Iris pigment epithelial cell (primary cell): ENCODE measurements at places on chromosomes 3 and 15.

- no peak for DNase-seq
Observed at GRCh38 chr3:53588122-53588521, 93.7 kb downstream of the CACNA1D start.

DNA sequence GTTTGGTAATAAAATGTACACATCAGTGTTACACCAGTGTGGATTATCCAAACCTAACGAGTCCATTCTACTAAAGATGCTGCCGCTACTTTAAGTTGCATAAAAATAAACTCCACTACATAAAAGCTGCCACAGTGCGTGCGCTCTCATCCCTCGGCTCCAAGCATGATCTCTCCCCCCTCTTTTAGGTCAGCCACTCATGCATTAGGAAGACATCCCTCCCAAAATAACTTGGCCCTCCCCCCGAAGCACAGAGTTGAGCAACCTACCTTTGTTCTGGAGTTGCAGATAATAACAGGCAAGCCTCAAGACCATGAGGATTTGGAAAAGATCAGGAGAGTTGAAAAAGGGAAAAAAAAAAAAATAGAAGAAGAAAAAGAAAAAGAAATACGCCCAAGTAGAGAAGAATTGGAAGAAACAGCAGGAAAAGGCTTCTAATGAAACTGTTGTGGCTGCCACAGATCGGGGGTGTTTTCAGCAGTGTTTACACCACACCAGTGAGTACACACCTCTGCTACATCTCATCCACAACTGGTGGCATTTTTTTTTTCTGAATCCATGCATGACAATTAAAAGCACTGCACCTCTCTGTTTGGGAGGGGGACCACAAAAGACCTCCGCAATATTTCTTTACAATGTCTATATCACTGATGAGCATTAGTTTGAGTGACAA is 339.2 kb downstream of the FOXP1 start:
- DNase-seq = peak; percentile 76

DNA sequence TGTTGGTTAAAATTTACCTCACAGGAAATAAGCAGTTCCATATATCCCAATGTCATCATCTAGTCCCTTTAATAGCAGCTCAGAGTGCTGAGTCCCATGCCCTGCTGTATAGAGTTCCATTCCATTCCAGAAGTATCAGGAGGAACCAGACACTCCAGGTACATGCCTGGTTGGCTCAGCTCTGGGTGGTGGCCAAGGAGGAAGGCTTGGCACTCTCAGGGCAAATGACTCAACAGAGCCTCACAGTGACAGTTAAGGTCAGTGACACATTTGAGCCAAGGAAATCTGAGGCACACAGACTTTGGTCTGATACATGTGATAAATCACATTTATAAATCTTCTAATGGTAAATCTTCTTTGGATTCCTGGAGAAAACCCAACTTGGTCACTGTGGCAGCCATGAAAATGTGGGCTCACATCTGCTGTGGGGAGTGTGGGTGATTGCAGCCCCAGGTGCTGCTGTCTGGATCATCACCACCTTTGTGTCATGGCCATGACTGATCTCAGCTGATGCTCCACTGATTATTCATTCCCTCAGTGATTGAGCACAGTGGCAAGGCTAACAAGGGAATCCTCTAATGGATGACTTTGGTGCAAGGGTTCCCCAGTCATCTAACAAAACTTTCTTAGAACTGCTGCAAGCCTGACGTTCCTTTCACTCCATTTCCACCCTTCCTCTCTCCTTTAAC is 9.3 kb downstream of the HHLA2 start:
- DNase-seq = no peak

- DNase-seq = no peak
Observed at GRCh38 chr3:147415874-147416273, 6.7 kb downstream of the ZIC1 start.

DNA sequence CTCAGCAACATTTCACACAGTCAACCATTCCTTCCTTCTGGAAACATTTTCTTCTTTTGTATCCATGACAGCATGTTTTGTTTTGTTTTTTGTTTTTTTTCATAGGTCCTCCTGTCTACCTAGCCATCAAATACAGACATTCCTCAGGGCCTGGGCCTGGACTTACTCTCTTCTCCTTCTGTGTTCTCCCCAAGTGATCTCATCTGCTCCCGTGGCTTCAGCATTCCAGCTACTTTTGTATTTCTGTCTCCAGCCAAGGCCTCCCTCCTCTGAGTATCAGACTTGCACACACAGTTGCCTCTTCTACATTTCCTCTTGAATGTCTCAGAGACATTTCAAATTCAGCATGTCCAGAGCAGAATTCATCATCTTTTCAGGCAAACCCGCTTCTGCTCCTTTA is 82.4 kb downstream of the HCN4 start:
- peak; percentile 16 for DNase-seq

DNA sequence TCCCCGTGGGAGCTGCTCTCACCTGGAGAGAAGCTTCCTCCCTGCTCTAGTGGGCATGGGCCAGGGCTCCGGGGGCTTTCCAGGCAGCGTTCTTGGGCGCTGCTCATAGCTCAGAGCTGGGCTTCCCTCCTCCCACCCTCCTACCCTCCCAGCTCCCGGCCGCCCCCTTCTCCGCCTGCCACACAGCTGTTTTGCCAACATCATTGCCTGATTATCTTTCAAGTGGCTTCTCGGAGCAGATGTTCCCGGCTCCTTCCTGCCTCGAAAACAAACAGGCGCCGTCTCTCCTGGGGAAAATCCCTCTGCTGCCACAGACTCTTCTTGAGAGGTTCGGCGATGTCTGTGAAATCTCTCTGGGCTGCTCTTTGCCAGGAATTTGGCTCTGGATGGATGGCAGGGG is 195.6 kb downstream of the RPLP1 start:
- DNase-seq = peak; percentile 1

DNA sequence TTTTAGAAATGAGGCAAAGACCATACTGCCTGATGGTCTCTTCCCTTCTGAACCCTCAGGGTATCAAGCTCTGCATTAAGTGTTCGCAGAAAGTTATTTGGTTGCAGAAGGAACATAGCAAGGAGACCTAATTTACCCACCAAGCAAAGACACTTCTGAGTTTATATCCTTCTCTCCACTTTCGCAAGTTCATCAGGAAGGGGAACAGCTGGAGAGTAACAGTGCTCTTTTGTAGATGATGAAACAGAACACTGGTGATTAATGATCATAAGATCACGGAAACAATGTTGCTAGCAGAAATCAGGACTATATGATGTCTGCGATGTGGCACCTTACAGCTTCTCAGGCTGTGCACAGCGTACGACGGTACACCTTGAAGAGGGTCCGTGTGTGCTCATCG is 62.1 kb downstream of the NCEH1 start:
- peak; percentile 70 for DNase-seq

GRCh38 chr3:145355206-145355605 is 805.8 kb downstream of the PLOD2 start:
- DNase-seq = no peak

DNA sequence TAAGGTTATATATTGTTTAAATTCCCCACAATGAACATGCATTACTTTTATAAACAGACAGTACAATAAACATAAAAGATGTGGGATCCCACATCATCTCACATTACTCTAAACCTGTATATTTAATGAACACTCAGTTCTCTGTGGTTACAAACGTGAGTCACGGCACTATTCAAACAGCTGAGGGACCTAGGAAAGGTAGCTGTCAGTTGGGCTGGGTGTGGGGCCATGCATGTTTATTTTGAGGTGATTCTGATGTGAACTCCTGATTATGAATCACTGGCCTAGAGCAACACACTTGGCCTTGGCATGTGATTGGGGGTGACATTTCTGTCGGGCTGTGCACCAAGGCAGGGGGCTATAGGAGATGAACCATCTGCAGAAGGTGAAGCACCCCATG is 147.6 kb upstream of the HACD2 start:
- DNase-seq = peak; percentile 88

DNA sequence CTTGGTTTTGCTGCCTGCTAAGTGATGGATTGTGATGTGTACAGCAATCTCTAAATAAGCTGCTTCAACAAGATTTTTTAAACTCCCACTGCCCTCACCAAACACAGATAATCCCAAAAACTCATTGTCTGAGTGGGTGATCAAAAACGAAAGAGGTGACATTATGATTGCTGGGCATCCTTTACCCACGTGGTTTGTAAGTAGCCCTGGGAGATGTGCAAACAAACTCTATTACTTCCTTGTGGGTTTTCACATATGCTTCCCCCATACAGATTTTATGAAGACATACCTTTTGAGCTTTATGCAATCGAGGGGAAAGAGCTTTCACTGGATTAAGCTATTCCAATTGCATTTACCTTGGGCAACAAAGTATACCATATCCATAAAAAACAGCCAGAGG is 1000.4 kb downstream of the FHIT start:
- DNase-seq = no peak

DNA sequence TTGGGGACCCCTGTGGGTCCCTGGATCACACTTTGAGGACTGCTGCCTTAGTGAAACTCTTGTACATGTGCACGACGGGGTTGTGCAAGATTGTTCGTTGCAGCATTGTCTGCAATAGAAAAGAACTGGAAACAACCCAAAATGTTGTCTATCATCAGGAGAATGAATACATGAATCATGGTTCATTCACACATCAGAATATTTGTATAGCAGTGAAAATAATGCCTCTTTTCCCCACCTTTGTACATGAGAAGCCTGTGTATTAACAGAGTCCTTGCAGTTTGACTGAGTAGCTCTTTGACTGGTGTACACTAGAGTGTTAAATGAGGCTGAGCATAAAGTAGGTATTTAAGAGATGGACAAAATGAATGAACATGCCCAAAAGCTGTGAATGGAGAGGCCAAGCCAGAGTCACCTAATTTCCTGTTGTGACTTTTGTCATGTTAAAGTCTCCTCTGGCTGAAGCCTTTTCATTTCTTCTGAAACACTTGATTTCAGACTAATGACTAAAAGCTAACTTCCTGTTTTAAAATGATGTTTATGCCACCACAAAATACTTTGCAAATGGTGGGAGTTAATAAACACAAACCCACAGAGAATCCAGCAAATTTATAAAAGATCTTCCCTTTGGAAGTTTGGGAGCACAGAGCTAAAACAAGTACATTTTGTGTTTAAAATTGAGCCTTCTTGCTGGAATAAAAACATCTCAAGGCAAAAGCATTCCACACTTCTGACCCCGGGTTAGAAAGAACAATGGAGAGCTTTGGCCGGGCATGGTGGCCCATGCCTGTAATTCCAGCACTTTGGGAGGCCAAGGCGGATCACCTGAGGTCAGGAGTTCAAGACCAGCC is 20.6 kb upstream of the USP3 start:
- DNase-seq = peak; percentile 87

DNA sequence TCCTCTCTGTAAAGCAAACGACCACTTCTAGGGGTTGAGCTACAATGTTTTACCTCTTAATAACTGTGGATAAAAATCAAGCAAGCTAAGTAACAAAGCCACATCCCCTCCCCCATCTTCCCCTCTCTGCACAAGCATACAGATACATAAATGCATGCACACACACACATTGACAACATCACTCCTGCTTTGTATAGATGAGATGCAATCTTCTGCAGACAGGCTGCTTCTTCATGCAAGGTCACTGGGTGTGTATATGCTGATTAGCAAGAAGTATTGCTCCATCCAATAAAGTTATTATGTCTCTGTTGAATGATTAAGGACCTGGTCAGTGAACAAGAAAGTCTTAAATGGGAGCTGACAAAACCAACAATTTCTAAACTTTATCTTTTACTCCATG is 8.8 kb upstream of the ATP11B start:
- DNase-seq = no peak

DNA sequence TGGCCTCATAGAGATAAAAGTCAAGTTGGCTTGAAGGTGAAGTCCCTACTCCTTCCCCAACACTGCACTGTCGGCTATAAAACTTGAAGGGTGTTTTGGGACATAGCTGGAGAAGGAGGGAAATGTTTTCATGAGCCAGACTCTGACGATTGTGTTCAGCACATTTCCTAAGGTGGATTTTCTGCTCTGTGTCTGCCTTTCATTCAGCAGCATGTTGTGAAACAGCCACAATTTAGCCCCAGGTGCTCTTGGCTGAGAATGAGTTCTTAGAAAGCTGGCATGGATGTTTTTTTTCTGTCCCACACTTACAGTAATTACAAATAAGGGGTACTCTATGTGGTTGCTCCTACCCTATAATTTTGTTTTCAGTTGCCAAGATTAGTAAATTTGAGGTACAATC is 492.4 kb downstream of the MCTP2 start:
- DNase-seq = no peak

DNA sequence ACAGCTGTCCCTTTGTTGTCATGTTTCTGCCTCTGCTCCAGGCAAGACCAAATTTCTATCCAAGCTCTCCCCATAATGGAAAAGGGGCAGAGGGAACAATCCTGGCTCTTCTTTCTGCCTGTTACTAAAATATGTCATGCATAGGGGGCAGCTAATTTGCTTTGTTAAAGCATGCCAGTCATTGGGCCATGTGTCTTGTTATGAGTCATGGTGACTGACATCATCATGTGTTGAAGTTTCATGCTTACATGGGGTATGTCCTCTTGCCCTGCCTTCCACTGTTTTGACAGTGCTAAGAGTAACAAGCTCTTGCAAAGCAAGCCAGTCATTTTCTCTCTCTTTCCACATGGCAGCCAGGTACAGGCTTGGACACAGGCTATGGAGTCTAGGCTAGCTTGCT is 268.9 kb downstream of the GABRB3 start:
- DNase-seq = no peak

GRCh38 chr3:65776494-65776893 is 262.2 kb downstream of the MAGI1 start:
- DNase-seq = no peak

DNA sequence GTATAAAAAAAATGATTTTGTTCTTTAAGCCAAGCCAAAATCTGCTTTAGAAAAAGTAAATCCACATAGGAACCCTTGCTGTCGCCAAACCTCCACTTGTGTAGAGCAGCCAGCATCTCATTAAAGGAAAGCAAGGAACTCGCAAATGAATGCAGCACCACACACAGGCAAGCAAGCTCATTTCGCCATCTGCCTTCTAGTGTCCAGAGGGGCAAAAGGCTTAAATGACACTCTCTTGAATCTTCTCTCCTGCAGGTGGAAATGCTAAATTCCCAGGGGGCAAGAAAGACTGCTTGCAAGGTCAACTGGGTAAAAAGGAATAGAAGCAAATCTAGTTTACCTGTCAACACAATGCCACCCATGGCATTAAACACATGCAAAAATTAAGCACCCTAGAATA is 2.4 kb downstream of the MB21D2 start:
- DNase-seq = peak; percentile 56

- no peak for DNase-seq
Observed at GRCh38 chr3:39135170-39135805, 18.1 kb downstream of the CSRNP1 start.

- DNase-seq = no peak
Observed at GRCh38 chr3:25780618-25781017, 2.6 kb downstream of the NGLY1 start.

- no peak for DNase-seq
Observed at GRCh38 chr15:85788771-85789495, 5.8 kb downstream of the KLHL25 start.

GRCh38 chr15:91752081-91752785 is 101.3 kb upstream of the SLCO3A1 start:
- no peak for DNase-seq
